ENCODE measurements at places on chromosomes 5 and 9.

DNA sequence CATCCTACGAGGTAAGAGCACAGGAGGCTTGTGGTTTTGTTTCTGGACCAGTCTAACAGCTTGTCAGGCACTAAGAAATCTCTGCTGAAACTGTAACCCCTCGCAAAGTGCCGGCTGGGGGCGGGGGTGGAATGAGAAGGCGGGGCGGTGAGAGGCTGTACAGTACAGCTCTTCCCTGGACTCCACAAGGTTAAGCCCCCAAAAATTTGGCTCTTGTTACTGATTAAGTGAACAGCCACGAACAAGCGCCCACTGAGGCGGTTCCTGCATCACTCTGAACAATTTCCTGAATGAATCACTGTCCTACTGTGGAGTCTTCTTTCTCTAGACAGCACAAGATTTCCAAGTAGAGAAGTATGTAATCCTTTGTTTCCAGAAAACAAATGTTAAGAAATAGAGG is 6.8 kb downstream of the FBP2 start:
- peak; percentile 8 for DNase-seq

GRCh38 chr9:92064711-92065110 is 50.5 kb downstream of the SPTLC1 start:
- DNase-seq = no peak

DNA sequence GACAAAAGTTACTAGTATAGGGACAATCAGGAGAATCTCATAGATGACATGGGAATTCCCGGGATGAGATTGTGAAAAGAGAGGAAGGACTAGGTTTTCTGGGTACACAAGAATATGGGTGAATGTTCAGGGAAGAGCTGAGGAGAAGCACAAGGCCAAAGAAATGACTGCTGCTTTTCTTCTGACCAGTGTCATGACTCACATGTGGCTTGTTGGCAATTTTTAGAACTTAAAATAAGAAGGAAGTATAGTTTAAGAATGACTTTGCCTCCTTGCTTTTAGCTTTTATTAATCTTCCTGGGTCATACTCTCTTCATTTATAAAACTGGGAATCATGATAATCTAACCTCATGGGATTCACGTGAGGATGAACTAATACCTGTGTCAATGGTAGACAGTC is 652.4 kb upstream of the MEF2C start:
- DNase-seq = no peak

- DNase-seq = no peak
These were observed 136.7 kb downstream of the CPLANE1 start for GRCh38 chr5:37112383-37112991.

- no peak for DNase-seq
These were observed 5.1 kb downstream of the FLT4 start for GRCh38 chr5:180644129-180644824.

GRCh38 chr9:89731262-89732182 is 126.7 kb downstream of the GADD45G start:
- DNase-seq = no peak

GRCh38 chr5:150846654-150847333 is 473 bp downstream of the IRGM start:
- peak; percentile 82 for DNase-seq

DNA sequence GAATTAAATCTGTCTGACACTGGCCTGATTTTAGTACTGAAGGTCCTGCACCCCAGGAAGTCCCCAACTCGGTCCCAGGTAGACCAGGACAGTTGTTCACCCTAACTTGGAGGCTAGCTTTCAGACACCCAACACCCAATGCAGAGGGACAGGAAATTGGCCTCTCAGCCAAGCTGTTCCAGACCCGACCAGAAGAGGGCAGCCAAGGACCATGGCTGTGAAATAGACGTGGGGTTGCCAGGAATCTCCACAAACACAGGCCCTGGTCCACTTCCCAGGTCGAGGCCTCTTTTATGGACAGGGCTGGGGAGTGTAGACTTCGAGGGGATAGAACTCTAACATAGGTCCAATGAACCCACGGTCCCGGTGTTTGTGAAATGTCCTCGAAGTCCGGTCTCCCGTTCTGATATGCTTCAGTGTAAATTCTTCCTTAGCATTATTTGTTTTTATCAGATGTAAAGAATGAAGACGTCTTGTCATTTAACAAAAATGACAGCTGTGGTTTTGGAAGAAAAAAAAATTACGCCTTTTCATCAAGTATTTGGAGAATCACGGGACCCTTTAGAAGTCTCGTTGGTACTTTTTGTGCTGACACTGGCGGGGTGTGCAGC is 260.3 kb upstream of the ADAMTS16 start:
- DNase-seq = peak; percentile 78

DNA sequence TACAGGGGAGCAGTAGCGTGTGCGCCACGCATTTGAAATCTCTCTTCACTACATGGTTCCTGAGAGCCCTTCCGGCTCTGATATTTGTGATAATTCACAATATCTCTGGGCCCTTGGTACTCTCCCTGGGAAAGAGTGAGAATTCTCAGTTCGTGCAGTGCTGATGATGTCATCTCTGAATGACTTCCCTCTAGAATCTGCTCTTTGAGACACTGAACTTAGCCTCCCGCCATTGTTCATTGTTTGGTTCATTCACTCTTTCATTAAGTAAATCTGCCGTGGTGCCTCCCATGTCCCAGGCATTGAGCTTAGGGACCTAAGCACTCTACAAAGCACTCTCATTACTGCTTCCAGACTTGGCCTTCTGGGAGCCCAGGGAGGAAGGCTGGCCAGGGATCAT is 94.0 kb downstream of the PPARGC1B start:
- no peak for DNase-seq

DNA sequence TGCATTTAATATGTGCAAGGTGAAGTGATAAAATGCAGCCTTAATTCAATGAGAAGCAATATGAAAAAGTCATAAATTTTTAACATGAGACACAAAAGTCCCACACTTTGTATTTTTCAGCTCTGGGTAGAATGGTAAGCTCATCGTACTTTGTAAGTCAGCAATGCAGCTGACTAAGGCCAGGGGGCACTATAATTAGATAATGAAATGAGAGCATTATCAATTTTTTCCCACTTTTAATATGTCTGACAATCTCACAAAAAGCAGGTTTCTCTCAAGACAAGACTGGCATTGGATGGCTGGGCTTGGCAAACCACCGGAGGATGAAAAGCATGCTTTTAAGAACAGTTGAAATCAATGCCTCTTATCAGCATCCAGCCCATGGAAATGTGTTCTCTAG is 162.8 kb downstream of the FAM174A start:
- DNase-seq = no peak

DNA sequence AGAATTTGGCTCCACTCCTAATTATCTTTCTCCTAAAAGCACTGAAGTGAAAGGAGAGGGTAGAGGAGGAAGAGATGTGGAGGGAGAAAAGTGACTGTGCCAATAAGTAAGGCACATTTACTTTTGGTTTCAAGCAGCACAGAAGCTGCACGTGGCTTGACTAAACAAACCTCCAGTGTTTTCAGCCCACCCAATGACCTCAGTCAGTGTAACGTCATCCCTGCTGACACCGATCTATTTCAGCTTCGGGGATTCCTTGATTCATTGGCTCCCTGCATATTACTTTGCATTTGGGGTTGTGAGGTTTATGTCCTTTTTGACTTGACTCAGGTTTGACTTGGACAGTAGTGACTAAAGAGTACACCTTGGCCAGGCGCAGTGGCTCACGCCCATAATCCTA is 35.6 kb upstream of the NIM1K start:
- peak; percentile 14 for DNase-seq
